ENCODE measurements at places on chromosomes 11 and 22.

- DNase-seq, result no peak
Measured at GRCh38 chr22:24763872-24764485, 10.5 kb downstream of the PIWIL3 start.

GRCh38 chr22:50104141-50104544 lies 14.3 kb downstream of the MOV10L1 start:
- DNase-seq, result no peak

- DNase-seq, result peak; percentile 83
Measured at GRCh38 chr11:45089251-45089650, 57.2 kb upstream of the PRDM11 start.

GRCh38 chr22:50720301-50721256 lies 17.4 kb upstream of the ACR start:
- DNase-seq, result no peak

DNA sequence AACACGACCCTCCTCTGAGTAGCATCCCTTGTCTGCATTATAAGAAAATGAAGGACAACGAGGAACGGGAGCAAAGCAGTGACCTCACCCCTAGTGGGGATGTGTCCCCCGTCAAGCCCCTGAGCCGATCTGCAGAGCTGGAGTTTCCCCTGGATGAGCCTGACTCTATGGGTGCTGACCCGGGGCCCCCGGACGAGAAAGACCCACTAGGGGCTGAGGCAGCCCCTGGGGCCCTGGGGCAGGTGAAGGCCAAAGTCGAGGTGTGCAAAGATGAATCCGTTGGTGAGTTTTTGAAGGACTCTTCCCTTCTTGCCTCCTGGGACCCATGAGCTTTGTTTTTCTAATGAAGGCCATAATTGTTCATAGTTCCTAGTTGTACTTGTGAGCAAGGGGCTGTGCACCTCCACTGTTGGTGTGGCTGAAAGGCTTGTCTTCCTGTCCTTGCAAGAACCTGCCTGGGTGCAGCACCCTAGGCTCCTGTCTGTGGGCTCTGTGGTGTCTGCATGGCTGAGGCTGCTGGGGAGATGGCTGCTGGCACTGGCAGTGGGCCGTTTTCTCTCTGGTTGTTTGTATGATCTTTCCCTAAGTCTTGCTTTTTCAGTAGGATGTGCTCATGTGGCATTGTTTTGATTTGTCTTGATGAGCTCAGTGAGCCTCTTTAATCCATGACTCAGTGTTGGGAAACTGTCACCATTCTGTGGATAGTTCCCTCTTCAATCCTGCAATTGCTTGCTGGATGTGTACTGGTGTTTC lies 10.1 kb downstream of the DGCR8 start:
- no peak for DNase-seq

GRCh38 chr22:20156042-20156389 lies 5.2 kb upstream of the CCDC188 start:
- DNase-seq, result no peak

DNA sequence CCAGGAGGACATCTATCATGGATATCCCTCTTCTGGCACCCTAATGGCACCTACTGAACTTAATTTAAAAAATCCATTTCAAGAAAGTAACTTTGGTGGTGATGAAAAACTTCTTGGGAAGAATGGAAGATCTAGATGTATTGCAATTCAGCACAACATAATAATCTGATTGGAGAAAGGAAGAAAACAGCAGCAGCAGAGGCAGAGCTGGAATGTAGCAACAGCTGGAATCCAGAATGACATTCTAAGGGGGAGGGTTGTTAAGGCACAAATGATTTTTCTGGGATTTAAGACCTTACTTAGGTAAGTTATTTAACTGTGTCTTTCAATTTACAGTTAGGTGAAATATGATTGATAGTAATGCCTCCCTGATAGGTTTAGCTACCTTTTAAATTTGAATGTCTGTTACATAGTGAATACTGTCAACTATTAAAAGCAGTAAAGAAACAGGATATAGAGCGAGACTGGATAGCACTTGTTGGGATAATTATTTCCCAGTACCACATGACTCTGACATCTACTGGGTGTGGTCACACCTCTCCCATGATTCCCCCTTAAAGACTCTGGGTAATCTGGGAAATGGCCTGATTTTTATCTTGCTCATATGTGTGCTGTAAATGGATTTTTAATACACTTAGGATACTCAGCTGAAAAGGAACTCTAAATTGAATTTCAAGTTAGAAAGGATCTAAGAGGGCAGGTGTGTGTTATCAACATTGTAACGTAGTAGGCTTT lies 11.7 kb downstream of the CAPRIN1 start:
- no peak for DNase-seq

DNA sequence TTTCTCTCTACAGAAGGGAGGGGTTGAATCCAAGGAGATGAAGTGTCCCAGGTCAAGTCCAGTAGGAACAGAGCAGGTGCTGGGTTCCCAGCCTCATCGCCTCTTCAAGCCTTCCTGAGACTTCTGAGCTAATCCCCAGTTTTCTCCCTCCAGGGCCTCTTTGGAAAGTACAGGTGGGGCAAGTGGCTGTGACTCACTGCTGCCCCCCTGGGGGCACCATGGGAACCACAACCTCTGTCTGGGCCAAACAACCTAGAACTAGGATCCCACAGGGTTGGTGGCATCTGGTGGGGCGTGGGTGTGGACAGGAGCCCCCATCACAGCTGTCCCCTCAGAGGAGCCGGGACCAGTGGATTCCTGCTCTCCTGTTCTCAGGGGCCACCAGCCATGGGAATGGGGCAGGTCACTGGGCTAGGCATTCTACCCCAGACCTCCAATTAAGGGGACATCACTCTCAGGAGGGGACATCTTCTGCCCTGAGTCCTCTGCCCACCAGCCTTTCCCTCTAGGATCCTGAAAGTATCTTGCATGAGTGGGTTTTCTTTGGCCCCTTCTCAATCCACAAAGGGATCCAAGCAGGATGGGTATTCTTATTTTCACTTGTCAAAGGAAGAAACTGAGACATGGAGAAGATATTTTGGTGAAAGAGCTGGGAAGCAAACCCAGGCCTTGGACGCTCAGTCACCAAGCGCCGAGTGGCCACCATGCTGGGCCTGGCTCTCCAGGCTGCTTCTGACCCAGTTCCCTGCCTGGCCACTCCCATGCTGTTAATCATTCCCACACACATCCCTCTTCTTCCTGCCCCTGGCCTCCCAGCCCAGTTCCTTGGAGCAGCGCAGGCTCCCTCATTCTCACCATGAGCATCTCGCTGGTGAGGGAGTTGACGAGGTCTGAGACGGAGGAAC lies 23.8 kb downstream of the LRRC10B start:
- DNase-seq, result no peak

DNA sequence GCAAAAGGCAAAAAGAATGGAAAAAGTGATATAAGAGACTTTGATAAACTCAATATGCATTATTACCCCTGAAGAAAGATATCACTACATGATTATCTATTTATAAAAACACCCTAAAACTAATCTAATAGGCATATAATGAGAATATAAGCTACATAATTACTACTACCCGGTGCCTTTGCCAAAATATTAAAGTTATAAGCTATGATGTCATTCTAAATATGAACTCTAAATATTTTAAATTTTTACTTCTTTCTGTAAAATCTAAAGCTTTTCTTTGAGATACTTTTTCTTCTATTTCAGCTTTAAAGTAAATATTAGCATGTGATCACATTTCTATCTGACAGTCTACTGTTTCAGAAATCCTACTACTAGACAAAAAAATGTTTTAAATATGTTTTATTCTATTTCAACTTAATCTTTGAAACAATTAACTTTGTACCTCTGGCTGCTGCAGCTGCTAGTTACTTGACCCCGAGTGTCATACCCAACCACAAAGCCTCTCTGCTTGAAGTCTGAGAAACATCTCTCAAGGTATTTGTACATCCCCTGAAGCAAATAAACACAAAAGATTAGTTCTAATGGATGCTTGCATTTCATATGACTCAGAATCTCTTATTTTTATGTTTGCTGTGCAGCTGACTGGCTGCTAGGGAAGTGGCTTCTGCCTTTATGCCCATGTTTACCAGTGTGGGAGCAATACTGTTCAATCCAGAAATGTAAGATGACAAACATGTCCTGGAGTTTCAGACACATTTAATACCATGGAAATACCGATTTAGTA lies 26.8 kb downstream of the PGM2L1 start:
- DNase-seq, result no peak

DNA sequence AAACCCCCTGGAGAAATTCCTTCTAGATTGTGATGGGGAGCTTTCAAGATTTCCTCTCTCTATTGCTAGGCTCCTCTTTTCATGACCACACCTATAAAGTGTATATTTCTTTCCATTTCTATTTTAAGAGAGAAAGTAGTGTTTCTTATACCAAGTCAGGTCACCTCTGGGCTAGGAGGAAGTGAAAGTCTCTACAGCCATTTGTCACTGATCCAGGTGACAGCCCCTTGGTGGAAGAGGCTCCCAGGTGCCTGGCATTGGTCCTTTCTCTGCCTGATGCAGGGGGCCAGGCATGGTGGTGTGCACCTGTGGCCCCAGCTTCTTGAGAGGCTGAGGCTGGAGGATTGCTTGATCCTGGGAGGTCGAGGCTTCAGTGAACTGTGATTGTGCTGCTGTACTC lies 64.7 kb downstream of the DHCR7 start:
- no peak for DNase-seq

GRCh38 chr11:12841946-12842630 lies 167.0 kb upstream of the RASSF10 start:
- no peak for DNase-seq

GRCh38 chr22:19832476-19833108 lies 22.1 kb downstream of the GNB1L start:
- DNase-seq, result no peak

GRCh38 chr11:117170210-117170609 lies 8.3 kb upstream of the SIDT2 start:
- no peak for DNase-seq

DNA sequence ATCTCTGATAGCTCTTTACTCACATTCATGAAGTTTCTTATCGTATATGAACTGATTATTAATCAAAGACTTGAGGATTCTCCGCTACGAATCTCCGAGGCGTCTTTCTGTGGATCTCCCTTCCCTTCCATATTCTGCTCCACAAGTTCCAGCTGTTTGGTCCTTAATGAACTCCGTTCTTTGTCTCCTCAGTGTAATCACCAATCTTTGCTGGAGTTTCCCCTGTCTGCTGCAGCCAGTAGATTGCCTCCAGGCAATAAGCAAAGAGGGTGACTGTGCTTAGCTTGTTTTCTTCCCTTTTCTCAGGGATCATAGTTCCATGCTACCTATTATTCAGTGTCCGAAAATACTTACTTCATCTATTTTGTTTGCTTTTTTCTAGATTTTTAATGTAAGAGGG lies 169.6 kb upstream of the FOLH1 start:
- DNase-seq, result no peak

DNA sequence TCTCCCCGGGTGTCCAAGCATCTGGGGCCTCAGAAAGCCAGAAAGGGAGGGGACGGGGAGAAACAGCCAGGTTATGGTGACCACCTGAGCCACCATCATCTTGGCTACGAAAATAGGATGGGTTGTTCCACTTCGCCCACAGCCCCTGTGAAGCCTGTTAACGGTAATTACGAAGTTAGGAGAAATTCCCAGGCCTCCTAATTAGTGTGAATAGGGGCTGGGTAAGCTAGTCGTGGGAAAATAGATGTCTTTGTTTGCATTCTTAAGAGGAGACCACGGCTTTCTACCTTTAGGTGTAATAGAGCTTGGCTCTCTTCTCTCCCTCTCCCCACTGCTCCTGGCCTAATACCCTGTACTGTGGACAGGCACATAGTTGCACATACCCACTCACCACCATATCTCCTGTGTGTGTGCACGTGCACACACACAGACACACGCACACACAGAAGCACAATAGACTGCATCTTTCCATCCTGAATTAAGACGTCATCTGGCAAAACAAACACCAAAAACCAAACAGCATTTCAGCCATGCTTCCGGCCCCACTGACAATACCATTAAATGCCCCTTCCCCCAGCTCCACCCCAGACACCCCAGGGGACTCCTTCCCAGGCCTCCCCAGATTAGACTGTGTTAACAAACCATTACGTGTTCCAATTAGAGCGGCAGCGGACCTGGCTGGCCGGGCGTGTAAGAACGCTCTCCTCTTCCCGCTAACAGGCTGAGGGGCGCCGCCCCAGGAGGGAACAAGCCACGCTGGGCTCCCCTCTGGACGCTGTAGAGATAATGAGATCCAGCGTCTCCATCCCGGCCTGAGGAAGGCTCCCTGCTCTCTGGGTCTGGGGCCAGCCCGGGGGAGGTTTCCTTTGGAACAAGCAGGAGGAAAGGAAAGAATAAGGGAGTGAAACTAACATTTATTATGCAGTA lies 72.8 kb downstream of the TP53I11 start:
- no peak for DNase-seq

GRCh38 chr11:44680982-44681597 lies 45.7 kb upstream of the TSPAN18 start:
- no peak for DNase-seq

DNA sequence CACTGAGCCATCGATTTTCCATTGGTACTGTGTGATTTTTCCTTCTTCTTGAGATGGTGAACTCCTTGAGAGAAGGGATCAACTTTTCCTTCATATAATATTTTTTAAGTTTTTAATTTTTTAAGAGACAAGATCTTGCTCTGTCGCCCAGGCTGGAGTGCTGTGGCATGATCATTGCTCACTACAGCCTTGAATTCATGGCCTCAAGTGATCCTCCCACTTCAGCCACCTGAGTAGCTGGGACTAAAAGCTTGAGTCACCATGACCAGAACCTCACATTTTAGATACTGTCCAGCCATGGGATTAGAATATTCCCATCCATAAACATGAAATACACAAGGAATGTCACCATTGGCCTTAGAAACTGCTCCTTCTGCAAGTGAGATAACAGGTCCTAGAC lies 66.9 kb upstream of the CHRM4 start:
- DNase-seq, result no peak

DNA sequence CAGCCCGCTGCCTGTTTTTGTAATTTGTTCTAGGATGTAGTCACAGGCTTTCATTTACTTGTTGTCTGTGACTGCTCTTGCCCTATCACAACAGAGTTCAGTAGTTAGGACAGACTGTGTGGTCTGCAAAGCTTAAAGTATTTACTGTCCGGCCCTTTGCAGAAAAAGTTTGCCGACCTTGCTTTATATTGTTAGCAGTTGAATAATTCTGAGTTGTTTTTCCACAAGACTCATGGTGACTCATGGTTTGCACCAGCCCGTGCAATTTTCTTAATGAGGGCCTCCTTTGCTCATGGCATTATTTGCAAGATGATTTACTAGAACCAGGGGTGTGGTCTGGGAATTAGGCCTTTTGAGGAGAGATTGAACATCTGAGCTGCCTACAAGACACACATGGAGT lies 110.6 kb downstream of the SCN3B start:
- no peak for DNase-seq

GRCh38 chr11:86769219-86769618 lies 31.1 kb upstream of the PRSS23 start:
- no peak for DNase-seq

DNA sequence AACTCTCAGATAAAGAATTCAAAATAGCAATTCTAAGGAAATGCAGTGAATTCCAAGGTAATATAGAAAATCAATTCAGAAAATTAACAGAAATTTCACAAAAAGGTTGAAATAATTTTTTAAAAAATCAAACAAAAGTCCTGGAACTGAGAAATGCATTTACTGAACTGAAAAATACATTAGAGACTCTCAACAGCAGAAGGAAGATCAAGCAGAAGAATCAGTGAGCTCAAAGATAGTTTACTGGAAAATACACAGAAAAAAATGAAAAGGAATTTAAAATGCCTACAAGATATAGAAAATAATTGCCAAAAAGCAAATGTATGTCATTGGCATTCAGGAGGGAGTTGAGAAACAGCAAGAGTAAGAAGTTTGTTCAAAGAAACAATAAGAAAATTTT lies 107.3 kb downstream of the BUD13 start:
- no peak for DNase-seq

Measured in Right ventricle myocardium inferior (tissue), 1 donor.